Glomerular endothelial cell (primary cell): ENCODE measurements at places on chromosomes 12 and 14. TPM values are rescaled to one million over a fixed set of nuclear protein-coding genes. Genes with fewer than 3 reads are reported as not detected.

The LMO3 gene
- not detected in 2 replicates for total RNA-seq

The DACT1 gene
- 1.2 and 4.3 TPM in 2 replicates for total RNA-seq

The FAM186B gene
- 0.05 and 0.12 TPM in 2 replicates for total RNA-seq

The VSIG10 gene
- 19.6 and 27.3 TPM in 2 replicates for total RNA-seq

The LPAR5 gene
- 0.58 TPM in 1 of 2 replicates, not detected in the other for total RNA-seq

The CMA1 gene
- total RNA-seq, result not detected in 2 replicates

The COQ6 gene
- 20.5 and 29.4 TPM in 2 replicates for total RNA-seq

The GLIPR1L1 gene
- not detected in 2 replicates for total RNA-seq

The OTOGL gene
- total RNA-seq, result 0.06 and 0.10 TPM in 2 replicates

The RASSF9 gene
- 0.87 and 1.4 TPM in 2 replicates for total RNA-seq

- DNase-seq, result no peak
Observed at GRCh38 chr12:124097701-124098100, 124.7 kb downstream of the ZNF664 start.

- DNase-seq, result no peak
Observed at GRCh38 chr14:61429316-61429715, 107.9 kb downstream of the PRKCH start.

- DNase-seq, result no peak
Observed at GRCh38 chr12:50222275-50222783, 55.2 kb upstream of the CERS5 start.

- DNase-seq, result no peak
Observed at GRCh38 chr14:104924421-104925213, at the start of gene PLD4. Gene PLD4, plus strand, starts transcription at chr14:104924879. Its CDS starts 2,262 bp downstream, at chr14:104927141.

DNA sequence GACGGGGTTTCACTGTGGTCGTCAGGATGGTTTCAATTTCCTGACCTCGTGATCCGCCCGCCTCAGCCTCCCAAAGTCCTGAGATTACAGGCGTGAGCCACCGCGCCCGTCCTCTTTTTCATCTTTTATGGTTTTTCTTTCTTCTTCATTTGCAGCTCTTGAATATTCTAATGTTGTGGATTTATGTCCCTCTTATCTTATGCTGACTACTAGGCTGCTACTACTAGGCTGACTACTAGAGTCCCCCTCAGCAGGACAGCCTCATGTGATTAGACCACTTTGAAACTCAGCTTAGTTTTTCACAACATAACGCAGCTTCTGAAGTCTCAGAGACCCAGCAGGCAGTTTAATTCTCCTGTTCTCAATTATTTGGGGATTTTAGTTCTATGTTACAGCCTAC, 857 bp upstream of the CLEC4E start:
- DNase-seq, result no peak

DNA sequence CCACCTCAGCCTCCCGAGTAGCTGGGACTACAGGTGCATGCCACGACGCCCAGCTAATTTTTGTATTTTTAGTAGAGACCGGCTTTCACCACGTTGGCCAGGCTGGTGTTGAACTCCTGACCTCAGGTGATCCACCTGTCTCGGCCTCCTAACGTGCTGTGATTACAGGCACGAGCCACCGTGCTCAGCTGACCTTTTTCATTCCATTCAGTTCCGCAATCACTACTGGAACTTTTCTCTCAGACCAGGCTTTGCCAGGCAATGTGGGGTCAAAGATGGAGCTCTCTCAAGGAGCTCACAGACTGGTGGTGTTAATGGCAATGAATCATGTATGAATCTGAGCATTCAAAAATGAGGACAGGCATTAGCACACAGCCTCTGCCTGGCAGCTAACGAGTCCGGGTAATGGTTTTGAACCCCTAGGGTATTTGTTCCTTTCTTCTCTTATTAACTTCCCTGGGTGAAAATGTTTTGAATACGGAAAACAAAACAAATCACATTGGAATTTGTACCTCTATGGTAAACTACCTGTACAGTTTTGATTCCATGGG, 9.4 kb upstream of the TCHP start:
- no peak for DNase-seq

GRCh38 chr14:72544615-72545387, 349.1 kb downstream of the DPF3 start:
- DNase-seq, result no peak

GRCh38 chr14:48325486-48325885, 650.1 kb upstream of the MDGA2 start:
- no peak for DNase-seq

GRCh38 chr12:34210689-34211530, 188.6 kb downstream of the ALG10 start:
- no peak for DNase-seq

DNA sequence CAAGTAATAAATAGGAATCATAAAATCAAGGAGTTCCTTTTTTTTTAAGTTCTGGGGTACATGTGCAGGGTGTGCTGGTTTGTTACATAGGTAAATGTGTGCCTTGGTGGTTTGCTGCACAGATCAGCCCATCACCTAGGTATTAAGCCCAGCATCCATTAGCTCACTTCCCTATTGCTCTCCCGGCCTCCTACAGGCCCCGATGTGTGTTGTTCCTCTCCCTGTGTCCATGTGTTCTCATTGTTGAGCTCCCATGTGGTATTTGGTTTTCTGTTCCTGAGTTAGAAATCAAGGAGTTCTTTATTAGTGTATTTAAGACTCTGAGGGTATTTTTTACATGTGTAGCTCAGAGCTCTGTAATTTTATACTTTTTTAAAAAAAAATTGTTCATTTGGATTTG, 86.0 kb downstream of the SCFD1 start:
- no peak for DNase-seq

DNA sequence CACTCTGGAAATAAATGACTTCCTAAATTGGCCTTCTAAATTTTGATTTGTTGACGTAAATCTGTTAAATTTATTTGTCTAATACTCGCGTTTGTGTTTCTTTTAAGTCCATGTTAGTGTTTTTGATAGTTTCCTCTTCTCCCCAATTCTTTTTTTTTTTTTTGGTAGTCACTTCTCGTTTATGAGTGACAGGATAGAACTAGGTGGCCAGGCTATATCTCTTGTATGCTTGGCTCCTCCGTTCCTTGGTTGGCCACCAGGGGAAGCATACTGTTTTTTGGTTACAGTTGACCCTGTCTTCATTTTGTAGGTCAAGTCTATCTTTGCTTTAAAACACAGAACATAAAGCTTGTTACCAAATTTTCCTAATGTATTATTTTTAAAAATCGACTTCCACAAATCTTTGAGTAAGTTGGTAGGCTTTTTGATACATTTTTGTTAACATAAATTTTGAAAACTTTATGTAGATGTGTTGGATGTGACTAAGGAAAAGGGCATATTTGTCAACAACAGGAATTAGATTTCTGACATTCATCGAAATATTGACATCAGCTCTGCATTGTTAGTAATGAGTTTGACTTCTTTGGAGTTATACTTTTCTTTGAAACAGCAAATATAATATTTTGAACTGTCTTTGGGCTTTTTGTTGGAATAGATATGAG, 2.2 kb downstream of the RCOR1 start:
- peak; percentile 39 for DNase-seq

DNA sequence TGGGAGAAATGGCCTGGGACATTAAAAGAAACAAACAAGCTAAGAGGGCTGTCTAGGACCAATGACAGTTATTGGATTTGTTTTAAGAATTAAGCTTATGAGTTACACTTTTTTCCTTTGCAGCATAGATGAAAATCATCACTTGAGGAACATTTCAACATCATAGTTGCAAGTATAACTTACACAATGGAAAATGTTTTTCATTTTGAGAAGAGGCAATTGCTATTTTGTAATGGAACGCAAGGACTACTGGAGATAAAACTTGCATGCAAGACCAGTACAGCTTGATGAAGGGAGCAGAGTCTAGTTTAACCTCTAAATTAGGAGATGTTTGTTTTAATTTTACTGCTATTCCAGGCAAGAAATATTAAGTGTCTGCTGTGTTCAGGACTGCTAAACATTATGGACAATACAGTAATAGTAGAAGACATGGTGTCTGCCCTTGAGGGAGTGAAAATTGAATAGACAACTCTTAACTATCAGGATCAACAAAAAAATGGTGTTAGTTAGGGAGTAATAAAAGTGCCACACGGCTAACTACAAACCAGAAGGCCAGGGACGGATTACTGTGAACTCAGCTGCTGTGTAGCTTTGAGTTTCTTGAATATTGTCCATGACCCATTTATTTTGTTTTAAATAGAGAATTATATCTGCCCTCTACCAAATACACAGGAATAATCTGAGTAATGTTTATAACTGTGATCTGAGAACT, 374.5 kb downstream of the RAD51B start:
- no peak for DNase-seq

GRCh38 chr12:98743362-98743953, 98.4 kb downstream of the APAF1 start:
- no peak for DNase-seq

DNA sequence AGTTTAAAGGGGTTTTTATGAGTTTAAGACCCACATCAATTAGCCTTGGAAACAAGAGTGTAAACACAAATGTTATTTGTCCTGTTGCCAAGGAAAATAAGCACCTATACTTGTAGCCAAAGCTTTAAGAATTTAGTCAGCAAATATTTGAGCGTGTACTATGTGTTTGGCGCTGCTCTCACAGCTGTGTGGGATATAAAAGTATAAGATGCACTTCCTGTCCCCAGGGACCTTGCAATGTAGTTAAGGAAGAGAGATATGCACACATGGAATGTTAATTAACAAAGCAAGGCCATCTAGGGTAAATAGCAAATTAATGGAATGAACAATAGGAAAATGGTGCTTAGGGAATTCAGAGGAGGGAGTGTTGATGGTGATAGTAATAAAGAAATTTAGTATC, 134.9 kb upstream of the SRRM4 start:
- no peak for DNase-seq

DNA sequence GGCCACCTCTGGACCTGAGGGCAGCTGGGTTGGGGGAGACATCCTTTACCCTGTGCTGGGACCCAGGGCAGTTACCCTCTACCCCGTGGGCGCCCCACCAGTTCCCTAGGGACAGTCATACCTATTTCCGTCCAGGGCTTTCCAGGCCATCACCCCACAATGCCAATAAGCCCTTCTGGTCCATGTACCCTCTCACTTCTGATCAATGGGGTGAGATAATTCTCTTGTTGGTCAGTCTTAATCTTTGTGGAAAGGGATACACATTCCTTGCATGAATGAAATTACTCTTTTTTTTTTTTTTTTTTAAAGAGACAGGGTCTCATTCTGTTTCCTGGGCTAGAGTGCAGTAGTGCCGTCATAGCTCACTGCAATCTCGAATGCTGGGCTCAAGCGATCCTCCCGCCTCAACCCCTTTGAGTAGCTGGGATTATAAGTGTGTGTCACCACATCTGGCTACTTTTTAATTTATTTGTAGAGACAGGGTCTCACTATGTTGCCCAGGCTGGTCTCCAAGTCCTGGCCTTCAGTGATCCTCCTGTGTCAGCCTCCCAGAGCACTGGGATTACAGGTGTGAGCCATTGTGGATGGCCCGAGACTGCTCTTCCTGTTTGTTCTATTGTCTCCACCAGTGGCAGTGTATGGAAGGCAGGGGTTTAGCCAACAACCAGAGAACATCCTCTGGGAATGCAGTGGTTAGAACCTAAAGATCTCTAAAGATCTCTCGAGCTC, 46.3 kb upstream of the STON2 start:
- DNase-seq, result no peak

- DNase-seq, result no peak
Observed at GRCh38 chr14:104144911-104145825, 6.8 kb downstream of the KIF26A start.

- no peak for DNase-seq
Observed at GRCh38 chr12:70798016-70798783, 122.3 kb downstream of the PTPRR start.

DNA sequence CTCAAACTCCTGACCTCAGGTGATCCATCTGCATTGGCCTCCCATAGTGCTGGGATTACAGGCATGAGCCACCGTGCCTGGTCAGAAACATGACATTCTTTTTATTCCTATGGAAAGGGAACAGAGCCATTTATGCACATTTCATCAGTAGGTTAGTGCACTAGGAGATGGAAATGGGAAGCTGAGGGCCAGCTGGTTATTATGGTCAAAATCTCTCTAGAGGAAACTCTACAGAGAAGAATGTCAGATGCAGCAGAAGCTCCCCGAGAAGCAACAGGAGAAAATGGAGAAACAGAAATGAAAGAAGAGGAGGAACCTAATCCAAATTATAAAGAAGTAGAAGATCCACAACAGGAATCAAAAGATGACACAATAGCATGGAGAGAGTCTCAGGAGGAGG, 2.7 kb downstream of the CFAP251 start:
- DNase-seq, result no peak

- no peak for DNase-seq
Observed at GRCh38 chr14:20341646-20342045, 1.8 kb upstream of the PARP2 start.

- no peak for DNase-seq
Observed at GRCh38 chr12:42617622-42618021, 28.1 kb upstream of the PRICKLE1 start.
